GM12891 (cell line): ENCODE measurements at places on chromosomes 5 and 9.
A peak's percentile ranks its signal among the peaks of the same experiment; 100 is the strongest.

DNA sequence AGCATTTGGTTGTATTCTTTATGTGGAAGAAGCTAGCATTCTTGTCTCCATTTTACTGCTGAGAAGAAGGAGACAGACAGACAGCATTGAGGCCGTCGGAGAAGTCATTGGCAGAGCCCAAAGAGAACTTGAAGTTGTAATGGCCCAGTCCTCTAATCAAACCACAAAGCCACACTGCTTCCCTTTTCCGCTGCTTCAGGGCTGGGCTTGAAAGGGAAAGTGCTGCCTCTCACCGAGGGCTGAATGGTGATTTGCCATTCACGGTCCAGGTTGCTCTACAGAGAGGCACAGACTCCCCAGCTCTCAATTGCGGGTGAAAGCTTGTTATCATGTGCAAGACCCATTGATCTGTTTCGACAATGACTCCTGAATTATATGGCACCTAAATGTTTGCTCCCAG lies 25.6 kb upstream of the POU4F3 start:
- no peak for DNase-seq

DNA sequence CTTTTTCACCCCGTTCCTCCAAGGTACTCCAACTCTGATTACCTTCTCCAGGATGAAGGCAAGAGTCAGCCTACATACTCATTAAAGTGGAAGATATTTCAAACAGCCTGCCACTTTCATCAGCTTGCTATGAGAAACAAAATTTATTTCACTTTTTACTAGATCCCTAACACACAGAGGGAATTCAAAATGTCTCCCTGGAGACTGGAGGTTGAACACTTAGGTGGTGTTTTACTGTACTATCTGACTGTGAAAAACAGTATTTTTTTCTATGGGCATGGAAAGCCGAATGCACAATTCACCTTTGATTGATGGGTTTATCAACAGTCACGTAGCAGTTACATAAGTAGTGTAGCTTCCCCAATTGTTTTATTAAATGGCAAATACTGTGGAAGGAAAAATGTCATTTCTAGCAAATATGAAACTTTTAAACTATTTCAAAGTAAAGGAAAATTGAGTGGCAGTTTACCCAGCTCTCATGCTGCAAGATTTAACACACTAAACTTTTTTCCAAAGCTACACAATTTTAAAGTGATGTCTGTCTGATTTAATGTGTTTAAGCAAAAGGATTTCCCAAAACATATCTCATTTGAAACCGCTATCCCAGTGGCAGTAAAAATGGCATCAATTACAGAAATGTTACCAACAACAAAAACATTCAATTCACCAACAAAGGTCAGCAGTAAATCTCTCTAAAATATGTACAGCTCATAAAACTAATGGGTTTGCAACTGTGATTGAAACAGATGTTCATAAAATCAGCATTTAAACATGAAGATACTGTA lies 125.0 kb upstream of the TLE4 start:
- no peak for DNase-seq

GRCh38 chr9:123115146-123115913 lies 81.9 kb downstream of the GPR21 start:
- no peak for DNase-seq

- DNase-seq = no peak
Measured at GRCh38 chr5:123367739-123368138, 55.5 kb downstream of the CEP120 start.

DNA sequence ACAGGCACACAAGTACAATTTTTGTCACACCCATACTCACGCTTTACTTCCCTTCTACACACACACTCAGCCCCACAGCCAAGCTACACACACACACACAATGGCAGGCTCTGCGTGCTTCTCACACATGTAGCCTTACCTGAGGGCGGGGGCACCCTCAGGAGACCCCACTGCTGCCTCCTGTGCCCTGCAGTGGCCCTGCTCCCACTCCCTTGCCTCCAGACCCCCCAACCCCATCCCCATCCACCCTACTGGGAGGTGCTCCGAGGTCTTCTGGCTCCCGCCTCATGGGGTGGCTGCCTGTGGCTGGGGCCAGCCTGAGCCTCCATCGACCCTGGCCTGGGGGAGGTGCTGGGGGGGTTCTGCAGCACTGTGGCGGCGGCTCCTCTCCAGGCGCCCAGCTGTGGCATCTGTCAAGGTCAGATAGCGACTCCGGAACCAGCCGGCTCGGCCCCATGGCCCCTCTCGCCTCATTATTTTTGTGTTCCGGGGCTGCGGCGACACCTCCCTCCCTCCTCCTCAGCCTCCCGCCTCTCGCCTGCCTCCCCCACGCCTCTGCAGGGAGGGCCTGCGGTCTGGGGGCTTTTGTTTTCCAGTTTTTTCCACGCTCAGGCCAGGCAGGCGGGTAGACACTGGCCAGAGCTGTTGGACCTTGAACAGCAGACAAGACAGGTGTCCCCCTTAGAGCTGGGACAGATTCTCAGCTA lies 21.7 kb downstream of the CXXC5 start:
- DNase-seq = peak; percentile 67

GRCh38 chr9:125527471-125528002 lies 179.5 kb downstream of the MAPKAP1 start:
- DNase-seq = no peak

DNA sequence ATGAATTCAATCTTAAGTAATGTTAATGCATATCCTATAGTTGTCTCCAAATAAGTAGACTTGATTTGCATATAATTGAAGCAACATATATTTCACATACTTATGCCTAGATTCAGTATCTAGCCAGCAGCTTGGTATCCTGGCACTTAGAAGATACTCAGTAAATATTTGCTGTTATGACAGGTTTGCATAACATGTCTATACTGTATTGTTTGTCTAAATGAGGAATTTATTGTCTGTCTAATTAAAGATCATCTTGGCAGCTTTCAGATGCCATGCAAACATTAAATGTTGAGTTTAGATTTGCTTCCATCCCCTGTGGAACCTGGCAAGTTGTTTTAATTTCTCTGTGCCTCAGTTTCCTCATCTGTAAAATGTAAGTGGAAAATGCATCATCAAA lies 9.4 kb downstream of the IQGAP2 start:
- no peak for DNase-seq

DNA sequence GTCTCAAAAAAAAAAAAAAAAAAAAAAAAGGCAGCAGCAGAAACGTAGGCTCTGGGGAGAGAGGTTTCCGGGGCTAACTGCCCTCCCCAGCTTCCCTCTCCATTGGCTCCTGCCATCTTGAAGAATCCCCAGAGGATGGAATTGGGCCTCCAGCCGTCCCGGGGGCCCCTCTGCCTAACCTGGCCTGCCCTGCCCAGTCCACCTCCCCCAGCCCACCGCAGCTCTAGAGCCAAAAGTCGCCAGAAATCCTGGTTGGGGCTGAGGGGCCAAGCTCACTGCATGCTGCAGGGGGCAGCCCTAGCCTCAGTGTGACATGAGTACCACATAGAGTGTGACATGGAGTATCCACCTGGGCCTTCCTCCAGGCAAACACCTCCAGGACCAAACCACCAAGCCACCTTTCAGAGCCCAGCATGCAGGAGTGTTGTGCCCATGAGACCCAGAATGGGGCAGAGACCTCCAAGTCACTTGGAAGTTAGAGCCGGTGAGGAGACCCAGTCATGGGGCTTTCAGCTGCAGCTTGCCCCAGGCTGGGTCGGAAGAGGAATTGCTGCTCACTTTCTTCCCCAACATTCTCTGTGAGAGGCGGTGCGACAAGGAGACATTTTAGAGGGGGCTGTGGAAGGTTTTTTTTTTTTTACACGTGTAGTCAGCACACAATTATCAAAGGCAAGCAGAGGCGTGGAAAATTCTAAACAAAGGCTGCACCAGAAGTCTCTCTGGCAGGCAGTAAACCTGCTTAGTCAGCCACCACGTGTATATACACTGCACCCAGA lies 17.6 kb downstream of the CD74 start:
- no peak for DNase-seq

GRCh38 chr9:136720898-136721338 lies 8.5 kb downstream of the DIPK1B start:
- no peak for DNase-seq

GRCh38 chr5:83911367-83911919 lies 190.8 kb upstream of the HAPLN1 start:
- no peak for DNase-seq
